HS-27A (cell line): ENCODE measurements at places on chromosomes 13 and 19.

DNA sequence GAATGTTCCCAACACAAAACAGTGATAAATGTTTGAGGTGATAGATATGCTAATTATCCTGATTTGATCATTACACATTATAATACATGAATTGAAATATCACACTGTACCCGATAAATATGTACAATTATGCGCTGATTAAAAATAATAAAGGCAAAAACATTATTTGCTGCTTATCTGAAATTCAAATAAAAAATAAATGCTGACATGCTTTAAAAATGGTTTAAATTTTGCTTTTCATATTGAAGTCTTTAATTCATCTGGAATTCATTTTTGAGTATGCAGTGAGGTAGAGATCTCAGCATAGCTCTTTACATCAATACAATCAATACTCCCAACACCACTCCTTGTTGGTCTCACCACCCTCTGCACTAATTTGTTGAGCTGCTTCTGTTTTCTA is 330.8 kb downstream of the NALCN start:
- DNase-seq: no peak

GRCh38 chr19:33749619-33750175 is 47.0 kb upstream of the KCTD15 start:
- DNase-seq: no peak

DNA sequence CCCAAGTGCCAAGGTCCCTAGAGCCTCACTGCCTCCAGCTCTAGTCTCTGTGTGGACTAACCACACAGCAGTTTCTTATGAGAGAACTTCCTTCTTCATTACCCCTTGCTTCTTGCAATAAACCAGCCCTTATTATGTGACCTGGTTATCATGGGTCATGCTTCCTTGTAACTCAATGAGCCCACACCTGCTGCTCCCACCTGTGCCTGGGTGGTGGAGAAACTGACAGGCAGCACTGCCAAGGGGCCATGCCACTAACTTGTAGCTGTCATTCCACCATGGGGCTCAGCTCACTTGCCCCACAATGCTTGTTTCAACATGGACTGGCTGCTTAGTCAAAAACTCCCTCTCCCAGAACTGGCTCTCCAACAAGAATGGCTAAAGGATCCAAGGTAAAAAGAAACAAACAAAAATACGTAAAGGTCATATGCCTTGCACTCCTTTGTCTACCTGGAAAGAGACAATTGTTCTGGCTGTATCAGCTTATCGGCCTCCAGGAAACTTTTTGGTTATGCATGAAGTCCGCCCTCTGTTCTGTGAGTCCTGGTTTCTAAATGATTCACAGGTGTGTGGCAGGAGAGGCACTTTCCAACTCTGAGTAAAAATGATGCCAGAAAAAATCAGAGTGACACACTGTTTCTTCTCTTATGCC is 446.4 kb downstream of the COG6 start:
- DNase-seq: no peak

DNA sequence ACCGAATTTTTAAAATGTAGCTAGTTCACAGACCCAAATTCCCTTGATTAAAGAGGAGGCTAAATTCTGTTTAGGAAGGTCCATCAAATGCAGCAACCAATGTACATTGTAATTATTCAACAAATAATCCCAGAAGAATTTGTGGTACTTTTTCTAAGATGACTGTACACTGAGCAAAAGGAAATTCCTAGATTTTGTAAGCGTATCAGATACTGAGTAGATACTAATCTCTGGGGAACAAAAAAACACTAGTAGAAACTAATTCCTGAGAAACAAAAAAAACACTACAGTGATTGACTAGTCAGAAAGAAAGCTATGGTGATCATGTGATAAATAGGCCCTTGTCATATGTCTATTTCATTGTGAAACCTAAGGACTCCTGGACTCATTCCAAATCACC is 246.1 kb downstream of the PCDH17 start:
- DNase-seq: no peak

DNA sequence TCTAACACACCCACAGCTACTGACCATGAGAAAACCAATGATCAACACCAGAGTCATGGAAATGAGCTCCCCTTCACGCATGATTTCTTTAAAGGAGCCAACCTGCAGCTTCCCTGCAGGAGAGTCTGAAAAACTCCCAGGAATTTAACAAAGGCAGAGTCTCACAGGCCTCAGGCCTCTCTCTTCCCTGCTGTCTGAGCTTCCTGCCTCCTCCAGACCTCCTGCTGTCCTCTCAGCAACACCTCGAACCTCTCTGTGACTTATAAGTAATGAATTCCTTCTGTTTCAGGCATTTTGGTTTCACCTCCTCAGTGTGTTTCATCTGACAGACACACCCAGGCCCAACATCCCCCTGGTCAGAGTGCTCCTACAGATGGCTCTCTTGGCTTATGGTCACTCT is 1044.4 kb downstream of the UQCRFS1 start:
- DNase-seq: no peak

GRCh38 chr19:47447470-47448359 is 24.0 kb downstream of the SLC8A2 start:
- DNase-seq: no peak

- no peak for DNase-seq
These were observed 4.9 kb downstream of the IRS2 start for GRCh38 chr13:109781384-109782065.

GRCh38 chr19:30439310-30439709 is 67.1 kb downstream of the ZNF536 start:
- DNase-seq: no peak

GRCh38 chr13:94487043-94487442 is 7.6 kb upstream of the DCT start:
- no peak for DNase-seq

DNA sequence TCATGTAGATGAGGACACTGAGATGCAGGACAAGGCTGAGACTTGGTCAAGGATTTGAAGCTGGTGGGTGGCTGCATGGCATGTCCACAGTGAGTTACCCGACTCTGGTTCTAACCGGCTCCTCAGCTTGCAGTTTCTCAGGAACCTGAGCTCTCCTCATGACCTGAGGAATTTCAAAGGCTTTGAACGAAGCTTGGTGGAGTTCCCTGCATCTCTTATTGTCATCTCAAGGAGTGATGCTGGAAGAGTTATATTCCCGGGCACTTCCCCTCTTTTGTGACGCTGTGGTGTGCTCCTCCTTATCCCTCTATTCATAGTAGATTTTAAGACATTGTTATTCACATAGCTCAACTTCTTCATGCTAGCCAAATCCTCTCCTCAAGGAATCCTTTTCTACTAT is 500.1 kb upstream of the HTR2A start:
- DNase-seq: no peak

GRCh38 chr19:45244133-45244794 is 943 bp downstream of the EXOC3L2 start:
- DNase-seq: no peak

- DNase-seq: no peak
These were observed 1320.5 kb downstream of the UQCRFS1 start for GRCh38 chr19:27892500-27892899.

GRCh38 chr13:97348569-97349100 is 85.3 kb upstream of the RAP2A start:
- no peak for DNase-seq

GRCh38 chr19:2774953-2775555 is 8.0 kb downstream of the SGTA start:
- no peak for DNase-seq

GRCh38 chr19:8643860-8644653 is 13.6 kb downstream of the NFILZ start:
- DNase-seq: no peak

DNA sequence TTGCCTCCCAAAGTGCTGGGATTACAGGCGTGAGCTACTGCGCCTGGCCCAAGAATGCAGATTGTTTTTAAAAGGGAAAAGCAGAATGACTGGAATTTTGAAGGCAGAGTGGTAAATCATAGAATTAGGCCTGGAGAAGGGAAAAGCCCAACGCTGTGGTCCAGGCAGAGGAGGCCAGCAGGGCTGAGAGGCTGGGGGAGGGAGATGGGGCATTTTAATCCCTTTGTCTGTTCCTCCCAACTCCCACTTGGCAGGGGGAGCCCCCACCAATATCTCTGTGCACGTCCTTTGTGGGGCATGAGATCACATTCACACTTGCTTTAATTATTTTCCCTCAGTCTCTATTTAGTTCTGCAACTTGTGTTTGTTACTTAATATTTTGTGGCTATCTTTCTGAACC is 54.4 kb upstream of the RANBP3 start:
- no peak for DNase-seq

- no peak for DNase-seq
These were observed 1262.7 kb upstream of the MIR17HG start for GRCh38 chr13:90084684-90085290.

DNA sequence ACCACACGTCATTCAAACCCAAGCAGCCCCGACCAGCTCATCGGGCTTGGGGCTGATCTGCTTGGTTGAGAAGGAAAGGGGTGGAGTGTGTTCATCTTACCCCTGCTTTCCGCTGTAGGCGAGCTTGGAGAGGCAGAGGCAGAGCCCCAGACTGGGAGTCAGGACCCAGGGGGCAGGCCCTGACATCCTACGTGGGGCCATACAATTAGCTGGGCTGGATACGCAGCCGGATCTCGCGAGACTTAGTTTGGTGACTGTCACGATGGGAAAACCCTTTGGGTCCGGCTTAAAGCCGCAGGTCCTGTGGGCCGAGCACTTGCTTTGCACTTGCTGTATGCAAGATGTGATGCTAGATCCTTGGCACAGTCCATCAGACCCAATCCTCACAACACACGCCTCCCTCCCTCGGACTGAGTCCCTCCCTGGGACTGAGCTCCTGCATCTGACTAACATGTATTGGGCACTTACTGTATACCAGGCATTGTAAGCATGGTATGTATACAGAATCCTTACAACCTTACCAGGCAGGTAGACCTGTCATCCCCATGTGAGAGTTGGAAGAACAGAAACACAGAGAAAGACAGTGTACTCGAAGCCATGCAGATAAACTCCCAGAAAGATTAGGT is 3.7 kb downstream of the CEACAM16 start:
- no peak for DNase-seq

DNA sequence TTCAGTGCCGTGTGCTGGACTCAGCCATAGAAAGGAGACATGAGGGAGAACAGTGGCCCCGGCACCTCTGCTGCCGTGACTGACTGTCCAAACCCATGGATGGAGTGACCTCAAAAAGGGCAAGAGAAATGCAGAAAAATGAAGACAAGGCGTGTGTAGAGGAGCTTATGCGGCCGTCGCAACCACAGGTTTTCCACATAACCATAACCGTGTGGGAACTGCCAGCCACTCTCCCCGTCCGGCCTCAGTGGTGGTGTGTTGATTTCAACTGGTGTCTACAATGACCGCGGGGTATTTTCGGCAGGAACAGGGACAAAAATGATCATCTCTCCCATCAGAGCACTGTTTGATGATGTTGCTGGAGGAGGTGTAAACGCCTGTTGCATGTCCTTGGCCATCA is 42.9 kb upstream of the F7 start:
- no peak for DNase-seq

DNA sequence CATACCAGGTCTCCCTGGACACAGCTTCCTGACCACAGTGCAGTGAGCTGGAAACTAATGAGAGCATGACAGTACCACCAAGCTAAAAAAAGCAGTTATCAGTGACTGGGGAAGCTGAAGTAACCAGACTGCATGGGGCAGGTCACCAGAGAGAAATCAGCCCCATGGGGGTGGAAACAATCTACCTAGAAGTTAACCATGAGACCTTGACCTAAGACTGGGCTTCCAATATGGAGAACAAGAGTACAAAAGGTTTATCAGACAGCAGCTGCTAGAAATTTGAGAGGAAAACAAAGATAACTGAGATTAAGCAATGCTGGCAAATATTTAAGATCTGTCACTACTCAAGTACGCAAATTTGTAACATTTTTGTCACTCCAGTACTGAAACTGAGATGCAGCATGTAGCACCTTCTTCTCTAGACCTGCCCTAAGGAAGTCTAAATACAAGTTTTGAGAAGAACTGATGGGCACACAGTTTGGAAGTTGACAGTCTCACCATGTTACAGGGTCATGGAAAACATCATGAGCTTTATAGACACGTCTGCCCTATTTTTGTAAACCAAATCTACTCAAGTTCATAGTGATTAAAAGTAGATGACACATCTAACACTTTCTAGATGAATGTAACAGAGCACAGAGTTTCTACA is 2641.8 kb upstream of the PCDH20 start:
- DNase-seq: no peak

DNA sequence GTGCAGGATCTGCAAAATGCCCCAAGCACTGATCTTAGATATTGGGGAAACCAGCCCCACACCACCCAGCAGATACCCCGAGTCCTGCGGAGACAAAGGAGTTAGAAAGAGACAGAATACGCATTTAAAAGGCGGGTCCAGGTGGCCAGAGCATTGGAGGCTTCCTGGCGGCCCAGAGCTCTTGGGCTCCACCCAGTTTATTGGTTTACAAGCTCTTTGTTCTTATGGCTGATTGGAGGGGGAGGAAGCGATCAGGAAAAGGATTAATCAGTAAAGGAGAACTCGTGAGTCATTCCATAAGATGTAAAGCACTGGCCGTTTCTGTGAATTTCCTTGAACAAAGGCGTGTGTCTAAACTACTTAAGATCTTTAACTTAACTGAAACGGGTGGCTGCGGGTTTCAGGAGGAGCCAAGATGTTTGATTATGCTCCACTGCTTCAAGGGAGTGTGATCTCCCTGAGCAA is 926 bp downstream of the ZNF587 start:
- DNase-seq: no peak

GRCh38 chr13:46662690-46663089 is 109.7 kb downstream of the LRCH1 start:
- no peak for DNase-seq

- DNase-seq: no peak
These were observed 385.9 kb upstream of the SPRY2 start for GRCh38 chr13:80726868-80727267.

DNA sequence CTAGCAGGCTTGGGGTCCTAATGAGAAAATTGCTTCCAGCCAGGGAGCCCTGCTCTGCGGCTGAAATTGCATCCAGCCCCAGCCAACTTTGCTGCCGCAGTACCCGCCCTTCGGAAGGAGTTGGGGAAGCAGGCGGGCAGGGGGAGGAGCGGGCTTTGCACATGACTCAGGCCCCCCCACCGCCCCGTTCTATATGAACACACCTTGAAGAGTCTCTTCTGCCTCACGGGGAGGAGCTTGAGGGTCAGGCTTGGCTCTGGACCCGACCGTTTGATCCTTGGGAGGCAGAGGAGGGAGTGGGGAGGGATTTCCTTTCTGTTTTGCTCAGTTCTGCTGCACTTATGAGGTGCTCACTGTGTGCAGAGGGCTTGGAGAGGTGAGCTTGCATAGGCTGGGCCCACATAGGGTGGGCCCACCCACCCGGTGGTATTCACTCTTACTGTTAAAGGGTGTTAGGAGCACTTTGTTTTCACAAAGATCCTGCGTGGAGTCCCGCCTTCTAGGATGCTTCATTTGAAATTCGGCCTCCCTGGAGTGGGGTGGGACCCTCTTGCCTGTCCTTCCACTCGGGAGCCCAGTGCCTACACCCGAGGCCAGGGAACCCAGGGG is 46.5 kb downstream of the LYL1 start:
- DNase-seq: no peak

- no peak for DNase-seq
These were observed 104.5 kb downstream of the UGGT2 start for GRCh38 chr13:95948656-95949055.

- no peak for DNase-seq
These were observed 518.6 kb downstream of the SLITRK5 start for GRCh38 chr13:88189728-88190127.

GRCh38 chr13:32060401-32060878 is 28.9 kb downstream of the FRY start:
- no peak for DNase-seq

- DNase-seq: no peak
These were observed at the start of gene GPR18 for GRCh38 chr13:99258210-99258860. GPR18 (minus strand) TSS chr13:99258379; CDS start chr13:99255872, 2,507 bp downstream.
